Cortex of kidney (tissue), 1 donor: ENCODE measurements at places on chromosomes 7 and 10.

DNA sequence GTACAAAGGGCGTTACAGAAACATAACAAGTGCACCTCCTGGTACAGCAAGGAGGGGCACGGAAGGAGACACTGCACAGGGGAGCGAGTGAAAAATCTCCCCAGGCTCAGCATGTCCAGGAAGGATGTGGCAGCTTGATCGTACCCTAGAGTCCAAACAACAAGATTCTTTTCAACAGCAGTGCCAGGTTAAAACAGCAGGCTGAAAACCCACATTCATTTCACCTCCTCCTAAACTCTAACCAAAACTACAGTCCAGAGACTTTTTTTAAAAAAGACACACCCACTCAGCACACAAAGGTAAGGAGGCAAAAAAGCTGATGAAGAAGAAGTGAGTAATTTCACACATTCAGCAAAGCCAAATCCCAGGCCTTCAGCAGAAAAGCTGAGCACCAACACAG is 138.8 kb downstream of the SFMBT2 start:
- DNase-seq = no peak

DNA sequence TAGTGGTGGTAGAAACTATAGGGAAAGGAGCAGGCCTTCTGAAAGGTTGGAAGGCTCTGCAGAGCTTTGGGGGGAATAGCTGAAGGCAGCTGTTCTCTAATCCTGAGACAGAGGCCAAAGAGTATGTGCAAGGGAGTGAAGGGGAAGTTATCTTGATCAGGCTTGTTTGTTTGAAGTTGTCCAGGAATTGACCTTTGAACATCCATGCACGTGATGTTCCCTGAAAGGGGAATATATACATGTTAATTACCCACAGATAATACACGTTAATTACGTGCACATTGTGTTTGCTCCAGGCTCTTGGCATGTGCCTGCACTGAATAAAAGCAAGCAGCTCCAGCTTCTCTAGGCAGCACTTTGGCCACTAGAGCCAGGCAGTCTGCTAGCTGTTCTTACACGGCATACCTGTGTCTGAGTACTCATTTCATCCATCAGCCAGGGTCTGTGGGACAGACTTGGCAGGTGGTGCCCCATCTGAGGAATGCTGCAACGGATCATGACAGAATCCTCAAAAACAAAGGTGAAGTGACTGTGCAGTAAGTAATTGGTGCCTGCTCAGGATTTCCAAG is 18.0 kb upstream of the STARD3NL start:
- no peak for DNase-seq

GRCh38 chr10:4174197-4174596 is 389.2 kb upstream of the KLF6 start:
- DNase-seq = no peak

DNA sequence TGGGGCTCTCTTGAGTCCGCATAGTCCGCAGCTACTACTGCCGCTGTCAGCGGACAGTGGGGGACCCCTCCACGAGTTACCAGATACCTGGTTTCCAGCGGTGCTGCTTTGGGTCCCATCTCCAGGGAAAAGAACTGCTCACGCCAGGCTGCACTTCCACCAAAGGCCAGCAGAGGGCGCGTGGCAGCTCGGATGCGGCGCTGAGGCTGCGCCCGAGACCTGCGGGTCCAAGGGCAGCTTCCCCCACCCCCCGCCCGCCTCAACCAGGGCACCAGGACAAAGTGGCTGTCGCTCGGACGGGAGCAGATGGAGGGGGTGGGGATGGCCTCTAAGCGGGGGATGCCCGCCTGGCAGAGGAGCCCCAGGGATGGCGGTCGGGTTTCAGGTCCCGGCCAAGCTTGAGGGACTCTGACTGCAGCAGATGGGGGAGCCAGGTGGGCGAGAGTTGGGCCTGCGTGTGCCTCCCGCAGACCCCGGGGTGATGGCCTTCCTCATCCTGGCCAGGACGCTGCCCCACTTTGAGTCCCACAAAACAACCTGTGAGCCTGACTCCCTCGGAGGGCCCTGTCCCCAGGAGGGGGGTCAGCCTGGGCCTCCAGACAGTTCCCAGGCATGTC is 23.8 kb upstream of the ZNF735 start:
- DNase-seq = no peak

DNA sequence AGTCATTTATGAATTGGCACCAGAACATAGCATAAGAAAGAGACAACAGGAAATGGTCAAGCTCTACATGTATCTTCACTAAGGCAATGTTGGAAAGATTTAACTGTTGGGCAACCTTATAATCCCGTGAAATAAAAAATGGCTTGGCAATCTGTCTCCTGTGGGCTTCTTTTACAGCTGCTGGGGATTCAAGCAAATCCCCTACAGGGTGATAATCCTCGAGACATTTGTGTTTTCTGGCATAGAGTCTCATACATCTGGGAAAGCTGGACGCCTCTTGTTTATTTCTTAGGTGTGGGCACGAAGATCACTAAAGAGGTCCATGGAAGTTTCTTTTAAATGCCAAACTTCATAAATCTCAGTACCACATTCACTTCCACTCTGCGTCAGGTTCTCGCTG is 82.2 kb upstream of the GPR141 start:
- DNase-seq = no peak

DNA sequence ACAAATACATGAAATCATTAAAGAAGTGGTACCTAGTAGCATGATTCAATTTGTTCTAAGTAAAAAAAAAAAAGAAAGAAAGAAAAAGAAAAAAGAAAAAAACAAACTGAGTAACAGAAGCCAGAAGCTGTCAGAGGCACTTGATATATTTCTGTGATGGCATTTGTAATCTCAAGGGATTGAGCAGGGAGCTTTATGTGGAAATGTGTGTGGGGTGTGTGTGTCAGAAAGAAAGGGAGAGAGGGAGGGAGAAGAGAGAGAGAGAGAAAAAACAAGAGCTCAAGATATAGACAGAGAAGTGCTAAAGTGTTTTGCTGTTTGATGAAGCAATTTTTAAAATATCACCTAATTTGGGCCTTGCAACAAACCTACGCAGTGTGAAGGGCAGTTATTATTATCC is 357.6 kb upstream of the PCDH15 start:
- DNase-seq = no peak

DNA sequence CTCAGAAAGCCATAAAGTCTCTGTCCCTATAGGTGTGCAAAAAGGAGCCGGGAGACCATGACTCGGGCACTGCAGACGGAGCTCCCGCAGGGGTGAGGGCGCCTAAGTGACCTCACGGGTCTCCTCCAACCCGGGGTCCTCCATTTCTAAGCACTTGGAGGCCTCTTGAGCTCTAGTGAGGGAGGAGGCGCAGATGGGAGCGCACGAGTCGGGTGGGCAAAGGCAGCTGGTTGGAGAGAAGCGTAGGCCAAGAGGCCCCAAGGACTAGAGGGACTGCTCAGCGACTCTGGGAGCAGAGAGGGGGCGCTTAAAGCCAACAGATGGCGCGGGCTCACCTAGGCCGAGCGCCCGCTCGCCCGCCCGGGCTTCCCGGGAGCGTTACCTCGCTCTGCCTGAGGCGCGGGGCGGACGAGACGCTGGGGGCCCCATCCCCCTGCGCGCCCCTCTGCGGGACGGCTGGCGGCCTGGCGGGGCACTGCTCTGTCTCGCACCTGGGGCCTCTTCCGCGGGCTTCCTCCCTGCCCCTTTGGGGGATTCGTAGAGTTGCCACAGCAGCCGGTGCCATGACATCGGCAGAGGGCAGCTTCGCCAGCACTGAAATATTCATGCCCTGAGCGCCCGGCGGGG is 523 bp upstream of the CDH23 start:
- no peak for DNase-seq

DNA sequence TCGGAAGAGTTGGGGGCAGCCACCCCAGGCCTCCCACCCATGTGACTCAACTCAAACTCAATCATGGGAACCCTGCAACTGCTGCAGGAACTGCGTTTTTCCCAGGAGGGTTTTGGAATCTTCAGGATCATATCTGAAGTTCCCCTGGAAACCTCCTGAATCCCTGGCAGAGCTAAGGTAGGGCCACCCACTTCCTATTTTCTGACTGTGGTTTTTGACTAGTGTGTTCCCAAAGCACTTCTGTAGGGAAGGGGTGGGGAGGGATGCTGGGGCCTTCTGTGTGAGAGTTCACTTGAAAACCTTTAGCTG is 127.6 kb upstream of the UNC5B start:
- no peak for DNase-seq

- no peak for DNase-seq
These were observed 77.3 kb downstream of the SEMA3A start for GRCh38 chr7:84117304-84117703.

- no peak for DNase-seq
These were observed 170.8 kb downstream of the DNAJC1 start for GRCh38 chr10:21832821-21833130.

DNA sequence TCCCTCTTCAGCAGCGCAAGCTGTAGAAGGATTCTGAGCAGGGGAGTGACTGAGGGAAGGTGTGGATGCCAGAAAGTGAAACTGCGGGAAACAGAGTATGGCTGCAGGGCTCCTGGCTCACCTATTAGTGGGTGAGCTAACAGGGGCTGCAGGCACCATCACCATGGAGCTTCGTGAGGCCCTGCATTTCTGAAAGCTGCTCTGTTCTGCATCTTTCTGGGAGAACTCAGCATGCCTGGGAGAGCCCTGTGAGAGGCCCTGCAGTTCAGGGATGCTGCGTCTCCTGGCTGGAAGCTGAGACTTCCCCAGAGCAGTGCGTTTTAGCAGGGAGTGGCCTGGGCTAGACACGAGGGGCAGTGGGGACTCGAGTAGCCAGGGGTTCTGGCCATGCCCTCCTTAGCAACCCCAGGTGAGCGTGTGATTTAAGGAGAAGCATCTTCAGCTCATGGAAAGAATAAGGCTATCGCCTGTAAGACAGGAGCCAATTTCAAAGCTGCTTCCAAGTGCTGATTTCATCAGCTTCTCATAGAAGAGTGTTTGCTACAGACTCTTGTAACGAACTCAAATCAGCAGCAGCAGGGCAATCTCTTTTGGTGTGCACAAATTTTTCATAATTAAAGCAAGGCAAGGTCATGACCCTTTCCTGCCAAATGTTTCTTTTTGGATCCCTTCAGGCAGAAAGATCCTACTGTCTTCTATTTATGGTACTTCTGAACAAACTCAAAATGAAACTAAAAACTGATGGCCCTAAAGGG is 293.6 kb upstream of the ZNF32 start:
- no peak for DNase-seq

GRCh38 chr7:79789584-79790345 is 336.3 kb upstream of the MAGI2 start:
- no peak for DNase-seq
